H54 (cell line): ENCODE measurements at places on chromosomes 1 and 21.

DNA sequence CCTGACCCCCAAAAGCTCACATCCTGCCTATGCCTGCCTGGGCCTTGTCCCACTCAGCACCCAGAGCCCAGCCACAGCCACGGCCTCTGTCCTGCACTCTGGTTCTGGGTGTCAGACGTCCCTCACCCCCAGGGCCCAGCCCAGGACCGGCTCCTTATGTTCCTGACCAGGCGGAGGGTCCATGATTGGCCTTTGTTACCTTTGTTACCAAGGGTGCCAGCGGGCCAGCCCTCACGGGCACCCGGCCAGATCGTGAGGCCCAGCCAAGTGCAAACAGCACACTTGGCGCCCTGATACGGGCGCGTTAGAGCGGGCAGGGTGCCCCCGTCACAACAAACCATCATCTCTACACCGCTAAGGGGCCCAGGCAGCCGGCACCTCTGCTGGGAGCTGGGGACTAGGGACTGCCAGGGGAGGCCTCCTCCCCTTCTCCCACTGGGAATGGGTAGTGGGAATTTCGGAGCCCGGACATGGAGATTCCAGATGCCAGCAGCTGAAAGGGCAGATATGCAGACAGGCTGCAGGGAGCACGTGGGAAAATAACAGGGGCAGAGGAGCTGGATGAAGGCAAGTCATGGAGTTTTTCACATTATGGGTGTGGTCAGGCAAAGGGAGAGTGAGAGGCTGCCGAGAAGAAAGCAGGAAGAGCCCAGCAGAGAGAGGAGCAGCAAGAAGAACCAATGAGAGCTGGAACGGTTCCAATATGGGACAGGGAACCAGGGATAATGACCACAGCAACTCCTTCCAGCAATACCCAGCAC lies 22.1 kb downstream of the HSPG2 start:
- no peak for DNase-seq

GRCh38 chr1:111758373-111758772 lies 2.7 kb downstream of the DDX20 start:
- no peak for DNase-seq

- DNase-seq: peak; percentile 81
Observed at GRCh38 chr1:23562137-23562876, 3.0 kb upstream of the ID3 start.

GRCh38 chr1:74767490-74767889 lies 34.5 kb downstream of the TYW3 start:
- no peak for DNase-seq

DNA sequence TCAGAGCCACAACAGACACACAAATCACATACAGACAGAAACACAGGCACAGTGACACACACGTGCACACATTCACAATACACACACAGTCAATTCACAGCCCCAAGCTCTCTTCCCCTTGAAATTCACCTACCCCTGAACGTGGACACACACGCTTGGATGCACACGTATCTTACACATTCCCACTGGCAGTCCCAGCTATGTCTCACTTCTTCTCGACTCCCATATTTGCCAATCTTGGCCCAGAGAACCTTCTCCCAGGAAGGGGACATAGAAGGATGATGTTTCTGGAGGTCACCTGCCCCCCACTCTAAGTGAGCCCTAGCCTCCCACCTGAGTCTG lies 1.6 kb downstream of the CRYBG2 start:
- DNase-seq: no peak

- DNase-seq: no peak
Observed at GRCh38 chr1:27203946-27204345, 30.5 kb upstream of the WDTC1 start.

DNA sequence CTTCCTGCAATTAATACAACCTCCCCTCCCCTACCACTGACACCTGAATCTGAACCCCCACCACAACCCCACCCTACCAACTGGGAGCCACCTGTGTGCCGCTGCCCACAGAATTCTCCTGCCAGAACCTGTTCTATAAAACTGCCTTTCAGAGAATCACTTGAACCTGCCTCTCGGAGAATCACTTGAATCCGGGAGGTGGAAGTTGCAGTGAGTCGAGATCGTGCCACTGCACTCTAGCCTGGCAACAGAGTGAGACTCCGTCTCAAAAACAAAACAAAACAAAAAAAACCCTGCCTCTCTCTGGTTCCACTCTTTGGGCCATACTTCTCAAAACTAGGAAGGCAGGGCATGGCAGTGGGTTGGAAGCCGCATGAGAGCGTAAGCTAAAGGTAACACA lies 5.7 kb downstream of the URB1 start:
- no peak for DNase-seq
